ENCODE measurements at places on chromosomes 7 and 10.

DNA sequence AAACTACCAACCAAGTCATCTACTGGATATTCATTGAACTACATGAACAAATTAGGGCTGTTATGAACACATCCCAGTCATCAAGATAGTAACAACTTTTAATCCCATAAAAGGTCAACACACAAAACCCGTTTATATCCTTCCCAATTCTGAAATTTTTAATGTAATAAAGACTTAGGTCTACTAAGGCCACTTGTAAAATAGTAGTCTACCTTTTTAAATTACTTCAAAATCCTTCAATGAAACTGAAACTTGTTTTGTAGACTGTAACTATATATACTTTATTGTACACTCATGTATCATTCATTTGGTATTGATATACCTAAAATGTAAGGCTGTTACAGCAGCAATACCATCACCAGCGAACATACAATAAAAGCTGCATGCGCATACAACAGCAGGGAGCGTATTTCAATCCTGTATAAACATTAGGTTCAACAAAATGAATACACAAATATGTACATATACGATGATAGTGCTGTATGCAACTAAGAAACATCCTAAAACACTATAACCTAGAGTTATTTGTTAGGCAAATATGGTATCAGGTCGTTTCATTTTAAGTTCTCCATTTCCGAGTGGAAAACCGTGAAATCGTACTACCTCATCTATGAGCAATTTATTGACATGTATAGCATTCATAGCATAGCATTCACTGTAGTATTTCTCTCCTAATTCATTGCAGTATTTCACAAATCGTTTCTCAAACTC lies 973 bp downstream of the ATAD1 start:
- peak; percentile 1 for DNase-seq

GRCh38 chr10:115654961-115655360 lies 561.8 kb downstream of the ATRNL1 start:
- peak; percentile 28 for DNase-seq

DNA sequence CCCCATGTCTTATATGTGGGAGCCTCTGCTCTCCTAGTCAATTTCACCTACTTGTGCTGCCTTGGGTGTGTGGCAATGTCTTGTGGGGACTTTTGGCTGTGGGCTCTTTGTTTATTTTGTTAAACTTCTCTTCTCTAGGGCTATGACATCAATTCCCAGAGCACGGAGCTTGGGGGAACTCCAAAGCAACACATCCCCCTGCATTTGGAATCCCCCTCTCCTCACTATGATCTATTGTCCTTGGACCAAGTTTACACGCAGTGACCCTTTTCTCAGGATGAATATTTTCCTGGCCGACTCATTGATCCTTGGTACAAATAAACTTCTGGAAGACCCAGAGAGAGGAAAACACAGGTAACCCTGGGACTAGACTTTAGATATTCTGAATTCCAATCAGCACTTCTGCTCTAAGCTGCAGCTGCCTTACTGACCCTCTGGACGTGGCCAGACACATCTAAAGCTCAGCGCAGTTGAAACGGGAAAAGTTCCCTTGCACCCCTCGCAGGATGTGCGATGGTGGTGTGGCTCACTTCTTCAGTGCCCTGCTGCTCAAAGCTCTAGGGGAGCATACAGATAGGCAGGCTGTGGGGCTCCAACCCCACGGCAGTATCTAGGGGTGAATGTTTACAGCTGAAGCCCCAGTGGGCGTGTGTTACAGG lies 110.8 kb downstream of the TMEM178B start:
- no peak for DNase-seq

GRCh38 chr10:16518822-16519221 lies 2.9 kb downstream of the C1QL3 start:
- no peak for DNase-seq

- no peak for DNase-seq
Measured at GRCh38 chr7:13099154-13099795, 411.8 kb downstream of the ARL4A start.

DNA sequence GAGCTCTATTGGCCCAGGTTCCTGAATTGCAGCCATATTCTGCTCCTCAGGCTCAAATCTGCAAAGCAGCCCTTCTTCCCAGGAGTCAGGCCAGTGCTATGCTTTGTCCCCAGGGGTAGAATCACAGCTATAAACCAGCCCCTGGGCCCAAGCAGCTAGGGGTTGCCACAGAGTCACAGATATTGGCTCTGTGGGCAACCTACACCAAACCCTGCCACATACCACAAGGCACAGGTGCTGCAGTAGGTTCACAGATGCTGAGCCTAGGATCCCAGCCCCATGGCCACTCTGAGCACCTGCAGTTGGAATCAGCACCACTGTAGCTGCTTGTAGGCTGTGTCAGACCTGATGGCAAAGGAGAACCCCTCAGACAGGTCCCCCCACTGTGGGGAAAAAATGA lies 43.1 kb upstream of the CAMK2B start:
- DNase-seq = no peak

DNA sequence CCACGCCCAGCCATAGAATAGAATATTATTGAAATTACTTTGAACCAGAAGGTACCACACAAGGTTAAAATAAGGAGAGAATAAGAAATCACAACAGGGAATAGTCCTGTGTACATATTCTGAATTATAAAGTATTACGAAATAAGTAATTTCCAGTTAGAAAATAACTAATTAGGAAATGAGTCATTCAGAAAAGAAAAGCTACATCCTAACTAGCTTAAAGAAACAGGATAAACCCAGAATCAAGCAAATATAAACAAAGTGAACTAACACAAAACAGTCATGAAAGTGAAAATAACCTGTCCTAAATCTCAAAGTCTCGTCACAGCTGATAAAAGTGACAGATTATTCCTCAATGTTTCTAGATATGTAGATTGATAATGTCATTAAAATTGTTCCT lies 74.8 kb upstream of the NEBL start:
- DNase-seq = no peak

- DNase-seq = no peak
Measured at GRCh38 chr7:154178895-154179294, 126.7 kb downstream of the DPP6 start.

- no peak for DNase-seq
Measured at GRCh38 chr7:43905209-43905946, 1.0 kb downstream of the URGCP start.

DNA sequence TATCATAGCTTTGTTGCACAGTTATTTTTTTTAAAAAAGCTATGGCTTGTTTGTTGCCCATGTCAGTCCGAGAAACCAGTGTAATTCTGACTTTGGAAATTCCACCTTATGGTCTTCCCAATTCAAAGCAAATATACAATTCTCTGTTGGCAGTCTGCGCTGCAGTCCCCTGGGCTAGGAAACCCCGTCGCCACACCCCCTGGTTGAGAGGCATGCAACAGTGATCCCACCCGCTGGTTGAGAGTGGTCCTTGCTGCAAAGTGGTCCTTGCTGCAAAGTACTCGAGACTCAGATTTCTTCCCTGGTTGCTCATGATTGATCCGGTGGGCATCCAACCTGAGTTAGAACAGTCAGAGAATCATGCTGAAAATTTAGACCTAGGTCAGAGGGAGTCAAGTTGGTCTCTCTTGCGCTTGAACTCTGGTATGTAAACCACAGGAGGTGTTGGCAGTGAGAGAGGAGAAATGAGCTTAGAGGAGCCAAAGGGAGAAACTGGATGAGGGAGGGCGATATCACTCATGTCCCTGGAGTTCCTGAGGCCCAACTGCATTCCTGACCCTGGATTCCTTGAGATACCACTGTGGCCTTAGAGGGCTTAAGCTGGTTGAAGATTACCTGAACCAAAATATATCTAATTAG lies 45.0 kb upstream of the STK17A start:
- peak; percentile 59 for DNase-seq

DNA sequence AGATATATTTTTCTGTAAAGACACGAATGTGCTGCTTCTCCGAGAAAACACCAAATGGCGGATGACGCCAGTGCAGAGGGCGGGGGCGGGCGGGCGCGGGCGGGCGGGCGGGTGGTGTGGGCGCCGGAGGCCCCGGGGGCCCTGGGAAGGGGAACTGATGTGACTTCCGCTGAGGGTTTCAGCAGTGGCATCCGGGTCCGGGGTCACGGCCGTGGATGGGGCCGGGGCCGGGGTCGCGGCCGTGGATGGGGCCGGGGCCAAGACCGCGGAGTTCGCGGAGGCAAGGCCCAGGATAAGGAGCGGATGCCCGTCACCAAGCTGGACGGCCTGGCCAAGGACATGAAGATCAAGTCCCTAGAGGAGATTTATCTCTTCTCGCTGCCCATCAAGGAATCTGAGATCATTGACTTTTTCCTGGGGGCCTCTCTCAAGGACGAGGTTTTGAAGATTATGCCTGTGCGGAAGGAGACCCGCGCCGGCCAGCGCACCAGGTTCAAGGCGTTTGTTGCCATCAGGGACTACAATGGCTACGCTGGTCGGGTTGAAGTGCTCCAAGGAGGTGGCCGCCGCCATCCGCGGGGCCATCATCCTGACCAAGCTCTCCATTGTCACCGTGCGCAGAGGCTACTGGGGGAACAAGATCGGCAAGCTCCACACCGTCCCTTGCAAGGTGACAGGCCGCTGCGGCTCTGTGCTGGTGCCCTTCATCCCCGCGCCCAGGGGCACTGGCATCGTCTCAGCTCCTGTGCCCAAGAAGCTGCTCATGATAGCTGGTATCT lies 20.3 kb upstream of the IGF2BP3 start:
- DNase-seq = peak; percentile 47

DNA sequence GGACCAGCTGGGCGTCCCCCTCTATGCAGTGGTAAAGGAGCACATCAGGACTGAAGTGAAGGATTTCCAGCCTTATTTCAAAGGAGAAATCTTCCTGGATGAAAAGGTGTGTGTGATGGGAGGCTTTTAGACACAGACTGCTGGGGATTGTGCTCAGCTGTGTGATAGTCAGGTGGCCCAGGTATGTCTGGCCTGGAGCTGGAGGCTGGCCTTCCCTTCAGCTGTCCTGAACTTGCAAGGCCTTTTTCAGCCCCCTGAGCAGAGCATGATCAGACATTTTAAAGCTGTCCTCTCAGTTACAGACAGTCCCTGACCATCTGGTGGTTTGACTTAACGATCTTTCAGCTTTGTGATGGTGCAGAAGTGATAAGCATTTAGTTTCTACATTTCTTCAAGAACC lies 17.6 kb downstream of the PRXL2A start:
- no peak for DNase-seq

- DNase-seq = peak; percentile 65
Measured at GRCh38 chr7:130151591-130152492, 53.4 kb downstream of the TMEM209 start.

DNA sequence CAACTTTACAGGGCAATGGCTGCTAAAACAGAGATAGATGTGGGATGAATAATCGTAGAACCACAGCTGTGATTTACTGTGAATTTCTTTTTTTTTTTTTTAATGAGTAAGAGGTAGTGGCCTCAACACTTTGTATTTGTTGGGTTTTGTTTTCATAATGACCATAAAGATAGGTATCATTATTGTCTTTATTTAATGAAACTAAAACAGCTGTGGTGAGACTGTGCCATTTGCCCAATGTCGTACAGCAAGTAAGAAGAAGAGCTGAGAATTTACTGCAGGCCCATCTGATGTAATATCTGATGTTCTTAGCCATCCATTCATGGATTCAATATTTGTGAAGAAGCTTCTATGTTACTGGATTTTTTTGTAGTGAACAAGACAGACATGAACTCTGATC lies 271.2 kb downstream of the IPMK start:
- DNase-seq = no peak

- no peak for DNase-seq
Measured at GRCh38 chr10:73867126-73867807, 7.1 kb downstream of the CAMK2G start.

GRCh38 chr10:125023862-125024496 lies 82.1 kb downstream of the ZRANB1 start:
- DNase-seq = no peak

- no peak for DNase-seq
Measured at GRCh38 chr7:21587139-21587784, 44.4 kb downstream of the DNAH11 start.

DNA sequence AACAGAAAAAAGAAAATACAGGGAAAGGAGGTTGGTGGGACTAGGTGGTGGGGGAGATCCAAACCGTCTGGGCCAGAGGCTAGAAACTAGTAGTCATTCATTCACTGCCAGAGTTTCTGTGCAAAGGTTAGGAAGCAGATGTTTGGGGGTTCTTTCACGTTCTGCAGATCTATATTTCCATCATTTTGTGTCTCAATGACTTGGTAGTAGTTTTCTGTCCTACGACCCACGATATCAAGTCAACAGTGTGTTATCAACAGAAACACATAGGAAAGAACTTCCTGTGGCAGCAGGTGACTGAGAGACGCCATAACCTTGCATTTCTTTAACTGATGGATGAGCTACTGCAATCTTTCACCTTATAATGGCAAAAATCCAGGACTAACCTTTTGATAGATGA lies 1.8 kb downstream of the CEP55 start:
- DNase-seq = no peak

DNA sequence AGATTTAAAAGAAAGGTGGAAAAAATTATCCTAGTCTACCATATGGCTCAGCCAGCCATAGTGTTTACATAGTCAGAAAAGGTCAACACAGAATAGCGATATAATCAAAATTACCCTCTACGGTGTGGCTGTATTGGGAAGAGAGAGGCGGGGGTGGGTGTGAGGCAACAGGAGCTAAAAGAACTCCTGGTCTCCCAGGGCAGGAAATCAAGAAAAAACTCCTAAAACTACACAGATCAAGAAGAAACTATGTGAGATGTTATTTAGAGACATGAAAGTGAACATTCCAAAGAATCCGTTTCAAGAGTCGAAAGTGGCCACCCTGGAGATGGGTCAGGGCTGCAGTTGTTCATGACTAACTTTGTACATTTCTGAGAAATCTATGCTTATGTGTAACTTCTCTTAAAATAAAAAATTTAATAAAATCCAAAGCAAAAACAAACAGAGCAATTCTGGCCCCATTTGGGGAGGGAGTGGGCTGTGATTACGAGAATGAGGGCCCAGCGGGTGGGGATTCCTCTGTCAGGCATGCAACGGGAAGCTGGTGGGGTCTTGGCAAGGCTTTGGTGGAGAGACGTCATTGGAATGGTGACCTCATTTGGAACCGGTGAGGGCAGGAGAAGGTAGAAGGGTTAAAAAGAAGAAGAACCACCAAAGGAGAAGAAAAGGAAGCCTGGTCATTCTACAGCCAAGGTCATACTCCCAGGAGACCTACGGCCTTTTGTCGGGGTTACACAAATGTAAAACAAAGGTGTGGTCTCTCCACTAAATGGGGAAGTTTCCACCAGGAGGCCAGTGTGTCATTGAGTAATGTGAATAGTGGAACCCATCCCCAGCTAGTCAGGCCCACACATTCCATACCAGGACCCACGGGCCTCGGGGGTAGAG lies 71.2 kb upstream of the DUSP5 start:
- DNase-seq = peak; percentile 92

GRCh38 chr7:55423277-55423711 lies 58.2 kb downstream of the LANCL2 start:
- DNase-seq = peak; percentile 78

- no peak for DNase-seq
Measured at GRCh38 chr7:100604976-100605911, 3.1 kb downstream of the PCOLCE start.

DNA sequence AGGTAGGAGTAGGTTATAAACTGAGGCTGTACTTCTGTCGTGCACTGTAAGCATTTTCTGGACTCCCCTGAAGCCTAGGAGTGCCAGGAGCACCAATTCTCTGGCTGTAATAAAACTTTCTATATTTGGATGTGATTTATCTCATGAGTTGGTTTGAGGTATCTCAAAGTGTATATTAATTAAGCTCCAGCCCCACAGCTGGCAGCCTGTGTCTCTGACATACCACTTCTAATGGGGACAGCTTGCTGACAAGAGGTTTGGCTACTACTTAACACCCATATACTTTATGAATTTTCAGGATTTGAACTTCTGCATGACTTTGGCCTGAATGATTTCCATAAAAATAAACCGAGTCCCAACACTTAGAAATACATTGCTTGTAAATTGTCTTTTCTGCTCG lies 35.2 kb downstream of the CFAP58 start:
- no peak for DNase-seq

GRCh38 chr7:107860279-107860961 lies 30.6 kb upstream of the DLD start:
- DNase-seq = no peak
